NT2/D1 (cell line): ENCODE measurements at places on chromosomes 6 and 20.

- no peak for DNase-seq
Measured at GRCh38 chr6:168885751-168886742, 367.6 kb downstream of the THBS2 start.

DNA sequence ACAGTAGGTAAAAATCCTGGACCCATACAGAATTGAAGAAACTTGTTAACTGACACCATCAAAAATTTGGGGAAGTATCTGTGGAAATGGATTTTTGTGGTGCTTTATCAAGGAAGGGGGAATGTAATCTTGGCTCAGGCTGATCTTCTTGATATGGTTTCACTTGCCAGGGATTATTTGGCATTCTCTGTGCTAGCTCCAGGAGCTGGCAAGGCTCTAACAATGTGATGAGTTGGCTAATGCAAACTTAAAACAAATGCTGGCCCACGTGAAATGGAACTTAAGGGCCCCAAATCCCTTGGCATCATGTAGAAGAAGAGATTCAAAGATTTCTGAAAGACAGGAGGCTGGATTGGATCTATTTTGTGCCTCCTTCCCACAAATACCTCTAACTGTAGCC, 13.1 kb downstream of the KCNS1 start:
- no peak for DNase-seq

DNA sequence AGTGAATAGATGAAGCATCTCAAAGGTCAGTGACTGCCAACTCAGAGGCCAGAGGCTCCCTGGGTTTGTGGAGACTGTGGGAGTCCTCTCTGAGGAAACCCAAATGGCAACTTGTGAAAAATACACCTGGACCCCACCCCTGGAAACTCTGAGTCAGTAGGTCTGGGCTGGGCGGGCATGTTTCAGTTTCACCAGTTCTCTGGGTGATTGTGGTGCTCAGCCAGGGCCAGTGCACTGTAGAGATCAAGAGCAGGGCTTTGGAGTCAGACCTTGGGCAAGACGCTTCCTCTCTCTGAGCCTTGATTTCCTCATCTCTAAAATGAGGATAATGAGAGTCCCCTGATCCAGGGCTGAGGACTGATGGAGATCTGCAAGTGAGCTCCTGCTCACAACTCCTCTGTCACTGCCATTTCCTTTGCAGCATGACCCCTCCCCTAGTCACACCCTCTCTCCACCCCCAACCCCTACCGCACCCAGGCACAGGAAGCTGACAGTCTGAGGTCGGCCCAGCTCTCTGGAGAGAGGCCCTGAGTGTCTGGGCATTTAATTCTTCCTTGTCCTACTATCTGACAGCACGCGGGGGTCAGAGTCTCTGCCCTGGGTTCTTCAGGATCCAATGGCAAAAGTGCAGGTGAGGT, 5.1 kb downstream of the DEF6 start:
- DNase-seq: peak; percentile 20

DNA sequence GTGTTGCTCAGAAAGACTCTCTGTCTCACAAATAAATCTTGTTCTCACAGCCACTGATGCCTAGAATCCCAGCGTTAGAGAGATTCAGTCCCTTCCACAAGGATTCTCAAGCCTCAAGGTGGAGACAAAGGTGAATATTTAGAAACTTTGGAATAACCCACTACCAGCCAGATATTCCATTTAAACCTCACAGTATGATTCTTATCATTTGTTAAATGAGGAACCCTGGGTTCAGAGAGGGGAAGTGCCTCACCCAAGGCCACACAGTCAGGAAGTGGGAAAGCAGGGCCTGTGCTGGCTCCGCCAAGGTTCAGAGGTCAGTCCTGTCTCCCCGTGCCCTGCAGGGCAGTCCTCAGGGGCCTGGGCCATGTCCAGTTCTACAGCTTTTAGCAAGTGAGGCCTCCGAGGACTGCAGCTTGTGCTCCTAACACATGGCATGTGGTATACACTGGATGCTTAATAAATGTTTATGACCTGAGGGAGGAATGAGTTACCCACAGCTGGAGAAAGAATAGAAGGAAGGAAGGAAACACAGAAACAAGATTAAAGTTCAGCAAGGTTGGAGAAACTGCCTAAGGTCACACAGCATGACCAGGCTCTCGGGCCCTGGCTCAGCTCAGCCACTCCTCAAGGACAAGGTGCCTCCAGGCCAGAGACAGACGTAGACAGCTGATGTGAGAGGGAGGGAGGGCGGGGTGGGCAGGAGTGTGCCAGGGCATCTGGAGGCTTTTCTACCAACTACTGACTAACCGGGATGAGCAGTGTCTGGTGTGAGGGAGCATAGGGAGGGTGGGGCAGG, 3.9 kb upstream of the TGM2 start:
- DNase-seq: no peak

GRCh38 chr6:165850434-165851019, 187.5 kb upstream of the PDE10A start:
- DNase-seq: no peak

DNA sequence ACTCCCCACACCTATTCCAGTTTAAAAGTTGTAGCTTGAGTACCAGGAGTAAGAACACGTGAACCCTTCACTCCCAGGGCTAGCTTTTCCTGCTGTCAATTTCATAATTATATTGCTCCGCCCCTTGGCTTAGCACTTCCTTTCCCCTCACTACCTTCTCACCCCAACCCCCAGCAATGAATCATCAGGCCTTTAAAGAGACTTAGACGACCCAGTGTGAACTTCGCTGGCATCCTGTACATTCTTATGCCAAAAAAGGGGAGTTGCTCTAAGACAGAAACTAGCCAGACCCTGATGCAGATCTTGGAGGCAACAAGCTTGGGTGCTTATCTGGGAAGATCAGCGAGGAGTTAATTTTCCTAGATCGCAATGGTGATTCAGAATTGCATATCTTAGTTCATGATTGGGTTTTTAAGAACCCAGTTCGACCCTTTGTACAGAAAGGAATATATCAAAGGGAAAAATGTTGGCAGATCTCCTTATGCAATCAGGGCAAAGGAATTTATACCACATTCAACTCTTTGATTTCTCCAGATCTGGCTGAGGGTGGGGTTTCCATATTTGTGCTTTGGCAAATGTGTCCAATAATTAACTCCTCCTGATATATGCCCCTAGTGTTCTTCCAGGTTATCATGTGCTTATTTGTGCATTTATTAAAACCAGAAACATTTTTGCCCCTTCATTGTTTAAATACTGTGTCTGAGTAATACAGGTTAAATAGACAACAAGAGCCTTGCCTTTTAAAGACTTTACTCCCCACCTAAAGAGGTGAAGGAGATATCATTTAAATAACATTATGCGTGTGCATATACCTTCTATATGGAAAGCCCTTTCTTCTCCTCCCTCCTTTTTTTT, 8.1 kb upstream of the ATXN1 start:
- no peak for DNase-seq

DNA sequence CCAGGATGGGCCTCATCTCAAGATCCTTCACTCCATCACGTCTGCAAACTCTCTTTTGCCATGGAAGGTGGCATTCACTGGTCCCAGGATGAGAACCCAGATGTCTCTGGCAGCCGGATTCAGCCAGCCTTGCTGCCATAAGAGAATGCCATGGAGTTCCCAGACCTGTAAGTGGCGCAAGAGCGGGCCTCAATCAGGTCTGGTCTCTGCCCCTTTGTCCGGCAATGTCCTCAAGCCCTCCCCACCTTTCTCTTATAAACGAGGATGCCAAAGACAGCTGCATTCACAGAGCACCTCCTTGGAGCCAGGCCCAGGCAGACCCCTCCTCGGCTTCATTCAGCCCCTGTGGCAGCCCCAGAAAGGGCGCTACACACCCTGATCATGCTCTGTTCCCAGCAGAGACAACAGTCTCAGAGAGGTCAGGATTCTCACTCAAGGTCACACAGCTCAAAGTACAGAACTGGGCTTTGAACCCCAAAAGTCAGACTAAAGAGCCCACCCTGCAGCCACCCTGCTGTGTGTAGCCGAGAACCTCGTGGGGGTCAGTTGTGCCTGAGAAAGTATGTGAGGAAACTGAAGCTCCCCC, 263.7 kb downstream of the TAF4 start:
- DNase-seq: no peak

GRCh38 chr20:10219452-10219791, 792 bp downstream of the SNAP25 start:
- DNase-seq: no peak

DNA sequence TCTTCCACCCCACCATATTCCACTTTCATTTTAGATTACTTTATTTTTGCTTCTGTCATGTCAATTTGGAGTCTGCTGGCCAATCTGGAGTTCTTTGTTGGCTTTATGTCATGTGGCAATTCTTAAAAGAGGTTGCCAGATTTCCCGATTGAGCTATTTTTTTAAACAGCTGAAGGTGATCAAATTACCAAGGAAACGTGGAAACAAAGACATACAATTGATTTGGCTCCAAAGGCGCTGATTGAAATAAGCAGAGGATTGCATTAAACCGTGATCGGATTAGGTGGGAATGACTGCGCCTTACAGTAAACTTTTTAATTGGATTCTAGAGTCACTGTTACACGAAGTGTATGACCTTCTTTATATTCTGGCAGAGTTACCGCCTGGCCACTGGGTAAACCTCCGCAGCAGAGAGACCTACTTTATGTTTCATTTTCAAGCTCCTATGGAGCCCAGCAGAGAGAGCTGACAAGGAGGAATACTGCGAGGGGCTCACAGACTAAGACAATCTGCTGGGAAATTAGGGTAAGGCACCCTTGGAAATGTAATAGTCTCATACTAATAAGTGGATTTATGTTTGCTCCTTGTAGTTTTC, 37.9 kb downstream of the SIM1 start:
- DNase-seq: no peak

- no peak for DNase-seq
Measured at GRCh38 chr6:24492475-24492874, 2.3 kb upstream of the ALDH5A1 start.

DNA sequence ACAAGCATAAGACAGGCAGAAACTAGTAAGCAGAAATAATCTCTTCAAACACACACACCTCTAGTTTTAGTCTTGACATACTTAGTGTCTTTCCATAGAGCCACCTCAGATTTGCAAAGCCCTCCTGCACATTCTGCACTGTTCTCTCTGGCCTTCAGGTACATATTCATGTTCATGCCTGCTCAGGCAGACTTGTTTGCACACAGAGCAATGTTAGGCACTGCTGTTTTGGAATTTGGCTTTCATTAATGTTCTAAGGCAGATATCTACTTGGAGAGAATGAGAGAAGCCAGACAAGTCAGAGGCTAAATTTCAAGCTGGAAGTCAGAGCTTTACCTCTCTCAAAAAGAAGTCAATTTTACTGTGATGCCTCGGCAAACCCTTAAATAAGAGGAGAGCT, 21.3 kb upstream of the DST start:
- DNase-seq: no peak

DNA sequence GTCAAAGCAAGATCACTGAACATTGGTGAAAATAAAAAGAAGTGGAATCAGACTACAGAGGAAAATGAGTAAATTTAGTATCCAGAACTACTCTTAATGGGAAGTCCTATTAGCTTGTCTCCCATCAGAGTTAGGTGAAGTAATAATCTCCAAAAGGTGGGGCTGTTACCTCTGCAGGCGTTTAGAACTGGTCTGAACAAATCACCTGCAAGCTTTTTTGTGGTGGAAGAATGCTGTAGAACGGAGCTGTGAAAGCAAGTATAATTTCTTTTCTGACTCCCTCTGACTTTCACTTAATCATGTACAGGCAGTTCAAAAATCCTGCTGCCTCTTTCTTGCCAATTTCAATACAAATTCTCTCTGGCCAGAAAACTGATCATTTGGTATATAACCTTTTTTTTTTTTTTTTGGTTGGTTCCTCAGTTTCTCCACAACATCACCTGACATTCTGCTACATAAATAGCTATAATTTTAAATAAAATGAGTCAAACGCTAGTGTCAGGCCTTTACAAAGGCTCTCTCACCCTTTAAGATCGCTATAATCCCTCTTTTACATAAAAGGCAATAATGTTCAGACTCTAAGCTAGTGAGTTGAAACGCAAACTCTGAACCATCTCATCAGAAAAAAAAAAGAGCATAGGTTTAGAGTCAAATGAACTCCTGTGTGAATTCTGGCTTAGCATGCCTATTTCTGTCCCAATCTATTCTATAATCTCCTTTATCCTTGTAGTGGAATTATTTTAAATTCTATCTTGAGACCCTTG, 38.8 kb downstream of the CITED2 start:
- no peak for DNase-seq

- no peak for DNase-seq
Measured at GRCh38 chr6:136639702-136640101, 89.5 kb upstream of the MAP7 start.

DNA sequence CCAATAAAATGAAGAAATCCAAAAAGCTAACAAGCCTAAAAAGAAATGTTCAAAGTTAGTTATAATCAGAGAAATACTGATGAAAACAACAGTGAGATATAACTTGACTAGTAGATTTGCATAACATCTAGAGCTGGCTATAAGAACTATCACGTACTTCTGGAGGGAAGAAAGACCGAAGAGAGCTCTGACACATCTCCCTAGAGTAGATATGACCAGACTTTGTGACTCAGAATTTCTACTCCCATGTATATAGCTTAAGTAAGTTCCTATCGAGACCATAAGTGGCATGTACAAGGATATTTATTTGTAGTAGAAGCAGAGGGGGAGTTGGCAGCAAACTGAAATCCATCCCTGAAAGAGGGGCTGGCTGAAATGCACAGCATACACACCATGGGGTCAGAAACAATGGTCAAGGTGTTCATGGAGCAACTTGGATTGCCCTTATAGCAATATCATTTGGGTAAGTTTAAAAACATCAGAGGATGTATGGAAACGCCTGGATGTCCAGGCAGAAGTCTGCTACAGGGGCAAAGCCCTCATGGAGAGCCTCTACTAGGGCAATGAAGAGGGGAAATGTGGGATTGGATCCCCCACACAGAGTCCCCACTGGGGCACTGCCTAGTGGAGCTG, 25.6 kb upstream of the IL17A start:
- no peak for DNase-seq

DNA sequence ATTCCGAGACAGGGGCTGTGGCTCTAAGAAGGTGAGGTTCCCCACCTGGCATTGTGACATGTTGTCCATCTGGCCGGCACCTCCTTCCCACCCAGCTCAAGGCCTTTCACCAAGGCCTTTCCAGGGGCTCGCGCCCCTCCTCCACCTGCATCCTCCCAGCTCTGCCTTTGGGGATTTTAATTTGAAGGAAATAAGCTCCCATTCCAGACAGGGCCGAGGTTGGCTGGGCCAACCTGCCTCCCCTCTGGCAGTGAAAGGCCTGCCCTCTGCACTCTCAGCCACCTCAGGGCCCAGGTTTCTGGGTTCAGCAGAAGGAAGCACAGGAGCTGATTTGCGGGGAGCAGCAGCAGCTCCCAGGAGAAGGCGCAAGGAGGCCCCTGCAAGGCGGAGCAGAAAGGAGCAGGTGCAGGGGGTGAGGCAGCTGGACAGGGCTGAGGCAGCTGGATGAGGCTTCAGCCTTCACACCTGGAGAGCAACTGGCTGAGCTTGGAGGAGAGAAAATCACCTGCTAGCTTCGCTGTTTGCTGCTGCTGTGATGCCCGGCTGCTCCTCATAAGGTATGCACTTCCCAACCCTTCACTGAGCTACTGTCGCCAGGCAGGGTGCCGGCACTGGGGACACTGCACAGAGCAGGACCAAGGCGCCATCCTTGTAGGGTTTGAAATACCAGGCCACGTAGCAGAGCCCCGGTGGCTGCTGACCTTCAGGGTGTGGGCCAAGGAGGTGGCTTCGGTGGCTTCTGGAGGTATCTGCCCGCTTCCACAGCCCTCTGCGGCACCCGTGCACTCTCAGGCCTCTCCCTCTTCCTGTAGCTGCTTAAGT, 147.0 kb downstream of the SYNDIG1 start:
- no peak for DNase-seq

- no peak for DNase-seq
Measured at GRCh38 chr20:32966881-32967781, 37.1 kb downstream of the SUN5 start.

GRCh38 chr6:9308284-9308683, 872.9 kb upstream of the SLC35B3 start:
- no peak for DNase-seq

- no peak for DNase-seq
Measured at GRCh38 chr6:115271434-115271833, 789.3 kb downstream of the FRK start.
